ENCODE measurements at places on chromosomes 13 and 19. TPM values are rescaled to one million over a fixed set of nuclear protein-coding genes. Genes with fewer than 3 reads are reported as not detected.

The PRODH2 gene
- total RNA-seq = not detected

The NLRP11 gene
- 0.22 TPM for total RNA-seq

The RHPN2 gene
- 63.6 TPM for total RNA-seq

The WDR87 gene
- total RNA-seq = not detected

The IGFL3 gene
- not detected for total RNA-seq

The SLC7A10 gene
- total RNA-seq = not detected

The SMIM44 gene
- total RNA-seq = not detected

The TRMT1 gene
- 40.2 TPM for total RNA-seq

The IRGC gene
- not detected for total RNA-seq

The SPIB gene
- 1.2 TPM for total RNA-seq

The ZNF558 gene
- 13.2 TPM for total RNA-seq

The ZNF98 gene
- not detected for total RNA-seq

The SIGLECL1 gene
- total RNA-seq = not detected

The TDRD12 gene
- 0.17 TPM for total RNA-seq

The TMEM143 gene
- 14.8 TPM for total RNA-seq

DNA sequence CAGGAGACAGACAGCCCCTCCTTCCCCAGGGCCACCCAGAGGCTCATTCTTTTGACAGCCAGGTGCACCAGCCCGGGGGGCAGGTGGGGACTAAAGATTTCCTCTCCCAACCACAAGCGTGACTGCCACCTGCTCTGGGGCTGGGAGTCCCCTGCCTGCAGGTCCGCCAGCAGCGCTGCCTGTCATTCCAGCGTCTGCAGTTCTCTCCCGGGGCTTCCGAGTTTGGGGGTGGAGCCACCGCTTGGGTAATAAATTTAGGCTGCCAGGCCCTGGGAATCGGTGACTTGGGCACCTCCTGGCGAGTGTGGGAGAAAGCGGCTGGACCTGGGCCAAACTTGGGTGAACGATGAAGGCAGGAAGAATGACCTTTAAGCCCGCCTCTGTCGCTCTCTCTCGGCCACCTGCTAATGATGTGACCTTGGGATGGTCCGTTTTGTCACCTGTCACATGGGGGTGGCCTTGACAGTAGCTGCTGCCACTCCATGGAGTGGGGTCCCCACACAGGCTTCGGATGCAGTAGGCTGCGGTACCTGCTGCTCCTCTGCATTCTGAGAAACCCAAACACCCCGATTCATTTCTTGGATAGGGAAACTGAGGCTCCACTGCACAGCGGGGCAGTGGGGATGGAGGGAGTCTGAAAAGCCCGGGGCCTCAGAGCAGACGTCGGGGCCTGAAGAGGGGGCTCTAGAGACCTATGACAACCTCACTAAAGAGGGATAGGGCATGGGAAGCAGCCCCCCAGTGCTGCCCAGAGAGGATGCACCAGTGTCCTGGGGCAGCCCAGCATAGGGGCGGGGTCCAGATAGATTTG is 12.8 kb downstream of the FUT6 start:
- DNase-seq = peak; percentile 58

GRCh38 chr19:49890349-49891311 is 6.1 kb downstream of the IL4I1 start:
- no peak for DNase-seq

GRCh38 chr13:44972956-44973581 is 16.2 kb downstream of the NUFIP1 start:
- no peak for DNase-seq

DNA sequence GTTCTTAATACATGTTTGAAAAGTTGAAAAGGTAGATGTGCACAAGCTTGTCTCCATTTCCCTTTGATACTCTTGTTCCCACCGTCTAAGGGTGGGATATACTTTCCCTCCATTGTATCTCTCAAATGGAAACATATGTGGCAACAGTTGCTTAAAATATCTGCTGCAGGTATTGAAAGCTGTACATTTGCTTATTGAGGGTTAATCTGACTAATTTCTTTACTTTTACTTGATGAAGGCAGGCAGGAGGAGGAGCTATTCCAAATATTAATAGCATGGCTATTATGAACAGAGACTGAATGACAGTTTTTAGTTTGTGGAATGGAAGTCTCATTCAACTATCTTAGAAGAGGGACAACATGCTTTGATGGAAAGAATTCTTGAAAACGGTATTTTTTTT is 103.8 kb downstream of the SLC10A2 start:
- DNase-seq = no peak

- DNase-seq = no peak
These were observed 24.9 kb downstream of the PIAS4 start for GRCh38 chr19:4032436-4032835.

DNA sequence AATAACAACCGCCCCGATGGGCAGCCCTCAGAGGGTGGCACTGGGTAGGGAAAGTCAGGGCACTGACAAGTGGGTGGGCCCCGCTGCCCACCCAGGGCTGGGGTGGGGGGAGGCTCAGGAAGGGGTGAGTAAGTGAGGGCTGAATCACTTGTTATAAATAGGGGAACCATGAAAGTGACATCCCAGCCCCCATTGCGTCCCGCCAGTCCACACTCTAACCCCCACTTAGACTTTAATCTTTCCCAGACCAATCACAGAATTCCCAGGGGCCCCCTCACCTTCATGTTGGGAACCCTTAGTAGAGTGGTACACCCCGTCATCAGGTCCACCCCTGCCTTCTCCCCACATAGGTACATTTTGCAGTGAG is 37.0 kb upstream of the NANOS3 start:
- no peak for DNase-seq

DNA sequence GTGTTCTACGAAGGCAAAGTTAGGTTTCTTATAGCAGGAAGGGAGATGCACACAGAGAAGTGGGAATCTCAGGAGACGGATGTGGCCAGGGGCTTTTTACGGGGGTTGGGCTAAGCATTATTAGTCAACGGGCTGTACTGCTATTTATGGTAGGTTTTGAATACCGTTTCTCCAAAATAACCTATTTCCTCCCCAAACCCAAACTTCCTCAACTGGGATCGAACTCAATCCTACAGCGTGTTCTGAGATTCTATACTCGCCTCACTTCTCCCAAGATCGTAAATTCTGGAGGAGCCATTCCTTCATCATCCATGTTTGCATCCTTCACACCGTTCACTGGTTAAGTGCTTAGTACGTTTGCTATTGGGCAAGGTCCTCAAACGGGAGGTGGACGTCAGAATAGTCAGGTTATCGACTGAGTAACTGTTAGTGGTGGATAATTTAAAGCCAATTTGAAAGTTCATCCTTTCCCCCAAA is 1.2 kb upstream of the TRIM13 start:
- DNase-seq = no peak

DNA sequence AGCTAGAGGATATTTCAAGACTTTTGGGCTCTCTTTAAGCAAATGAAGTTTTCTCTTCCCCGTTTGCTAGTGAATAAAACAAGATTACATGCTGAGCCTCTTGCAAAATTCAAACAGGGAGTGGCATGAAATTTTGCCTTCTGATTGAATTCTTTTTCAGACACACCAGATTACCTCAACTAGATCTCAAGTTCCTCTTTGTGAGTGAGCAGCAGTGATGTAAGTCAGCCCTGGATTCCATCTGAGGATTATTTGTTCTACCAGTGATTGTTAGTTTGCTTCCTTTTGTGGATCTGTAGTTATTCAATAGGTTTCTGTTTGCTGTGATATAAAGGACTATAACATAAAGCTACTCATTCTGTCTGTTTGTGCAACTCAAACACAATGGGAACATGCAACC is 407.7 kb downstream of the LMO7 start:
- DNase-seq = no peak

DNA sequence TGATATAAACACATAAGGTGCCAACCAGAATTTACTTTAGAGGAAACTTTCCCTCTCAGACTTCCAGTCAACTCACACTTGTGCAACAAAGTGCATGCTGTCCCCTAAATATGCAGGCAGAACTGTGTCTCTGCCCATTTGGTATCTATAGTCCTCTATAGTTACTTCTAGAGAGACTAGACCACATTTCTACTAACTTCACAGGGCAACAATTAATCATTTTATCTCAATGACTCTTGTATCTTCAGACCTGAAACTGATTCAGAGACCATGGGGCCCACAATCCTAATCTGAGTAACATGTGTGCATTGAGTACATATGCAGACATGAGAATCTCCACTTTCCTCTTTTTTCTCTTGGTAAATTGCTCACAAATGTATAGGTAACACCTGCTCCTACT is 158.1 kb downstream of the ZNF486 start:
- DNase-seq = no peak

DNA sequence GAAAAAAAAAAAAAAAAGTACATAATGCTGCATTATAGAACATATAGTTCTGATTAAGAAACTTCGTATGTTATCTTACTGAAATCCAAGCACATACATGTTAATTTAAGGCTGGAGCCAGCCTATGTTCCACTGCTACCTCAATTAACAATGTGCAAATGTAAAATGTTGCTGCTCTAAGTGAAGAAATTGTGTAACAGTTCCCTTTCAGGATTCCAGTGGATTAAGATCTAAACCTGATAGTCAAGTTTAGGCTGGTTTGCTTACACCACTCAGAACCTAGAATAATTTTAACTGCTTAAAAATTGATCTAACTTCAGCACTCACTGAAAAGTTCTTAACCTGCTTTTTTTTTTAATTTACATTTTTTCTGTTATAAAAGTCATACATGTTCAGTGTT is 4.2 kb downstream of the VPS36 start:
- DNase-seq = no peak

DNA sequence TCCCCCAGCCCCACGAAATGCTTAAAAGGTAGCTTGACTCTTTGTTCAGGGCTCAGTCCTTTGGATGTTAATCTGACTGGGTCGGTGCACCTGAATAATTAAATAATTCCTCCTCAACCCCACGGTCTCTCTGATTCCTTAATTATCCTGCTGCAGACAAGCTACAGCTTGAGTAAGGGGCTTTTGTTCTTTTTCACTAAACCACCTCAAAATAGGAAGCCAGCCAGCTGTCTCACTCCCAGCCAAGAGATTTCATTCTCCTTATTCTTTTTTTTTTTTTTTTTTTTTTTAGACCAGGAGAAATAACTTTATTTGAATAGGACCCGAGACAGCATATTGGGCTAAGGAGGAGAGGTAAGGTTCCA is 7.9 kb upstream of the FCGBP start:
- no peak for DNase-seq

- no peak for DNase-seq
These were observed 814 bp downstream of the S1PR2 start for GRCh38 chr19:10230173-10230860.

- no peak for DNase-seq
These were observed 107.7 kb downstream of the COL4A1 start for GRCh38 chr13:110199046-110199831.

GRCh38 chr13:46129955-46130618 is 25.3 kb upstream of the CPB2 start:
- DNase-seq = no peak

DNA sequence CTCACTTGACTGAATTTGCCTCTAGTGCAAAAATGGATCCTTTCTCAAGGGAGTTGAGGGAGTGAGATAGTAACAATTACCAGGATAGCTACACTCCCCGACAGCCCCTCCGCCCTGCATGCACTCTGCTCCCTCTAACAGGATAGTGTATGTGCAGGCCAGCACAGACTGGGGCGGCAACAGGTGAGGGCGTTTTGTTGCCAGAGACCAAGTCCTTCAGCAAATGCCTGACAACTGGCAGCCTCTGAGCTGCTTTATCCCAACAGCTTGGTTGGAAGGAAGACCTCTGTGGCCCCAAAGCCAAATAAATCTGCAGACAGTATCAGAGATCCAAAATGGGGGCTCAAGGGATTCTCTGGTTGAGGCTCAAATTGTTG is 86.6 kb downstream of the SLC7A1 start:
- no peak for DNase-seq

DNA sequence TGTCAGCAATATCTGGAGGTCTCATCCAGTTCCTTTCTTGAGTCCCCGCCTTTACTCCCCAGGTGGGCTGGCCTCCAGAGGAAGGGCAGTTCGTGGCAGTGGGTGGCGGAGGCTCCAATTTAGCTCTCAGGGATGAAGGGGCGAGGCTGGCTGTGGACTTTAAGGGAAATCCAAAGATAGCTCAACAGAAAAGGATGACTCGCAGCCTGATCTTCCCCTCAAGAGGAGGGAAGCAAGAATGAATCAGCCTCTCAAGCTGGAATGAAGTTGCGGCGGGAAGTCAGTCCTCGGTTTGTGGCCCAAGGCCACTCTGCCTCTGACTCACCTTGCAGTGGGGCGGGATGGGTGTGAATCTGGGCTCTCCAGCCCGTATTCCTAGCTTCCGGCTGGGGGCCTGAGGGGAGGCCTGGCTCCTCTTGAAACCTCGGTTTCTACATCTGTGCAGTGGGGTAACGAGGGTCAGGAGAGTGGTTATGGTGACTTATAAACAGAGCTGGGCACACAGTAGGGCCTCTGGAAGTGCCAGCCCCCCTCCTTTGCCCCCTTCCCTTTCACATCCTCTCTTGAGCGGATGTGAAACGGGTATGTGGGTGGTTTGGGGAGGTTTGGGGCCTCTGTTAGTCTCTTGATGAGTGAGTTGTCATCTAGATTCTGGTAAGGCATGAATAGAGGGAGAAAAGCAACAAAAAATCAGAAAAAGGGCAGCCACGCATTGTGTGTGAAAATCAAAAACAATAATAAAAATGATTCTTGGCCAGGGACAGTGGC is 10.5 kb upstream of the SMG9 start:
- peak; percentile 77 for DNase-seq

GRCh38 chr19:46254776-46255175 is 25.2 kb downstream of the IGFL1 start:
- no peak for DNase-seq

GRCh38 chr19:35756377-35757230 is at the start of gene HSPB6:
TSS of gene HSPB6 (minus strand) at chr19:35757029. CDS start at chr19:35757008, 21 bp downstream.
- DNase-seq = no peak

- no peak for DNase-seq
These were observed 14.6 kb downstream of the MPND start for GRCh38 chr19:4357921-4358326.

GRCh38 chr13:44763615-44764301 is 187.6 kb upstream of the TSC22D1 start:
- DNase-seq = peak; percentile 47

DNA sequence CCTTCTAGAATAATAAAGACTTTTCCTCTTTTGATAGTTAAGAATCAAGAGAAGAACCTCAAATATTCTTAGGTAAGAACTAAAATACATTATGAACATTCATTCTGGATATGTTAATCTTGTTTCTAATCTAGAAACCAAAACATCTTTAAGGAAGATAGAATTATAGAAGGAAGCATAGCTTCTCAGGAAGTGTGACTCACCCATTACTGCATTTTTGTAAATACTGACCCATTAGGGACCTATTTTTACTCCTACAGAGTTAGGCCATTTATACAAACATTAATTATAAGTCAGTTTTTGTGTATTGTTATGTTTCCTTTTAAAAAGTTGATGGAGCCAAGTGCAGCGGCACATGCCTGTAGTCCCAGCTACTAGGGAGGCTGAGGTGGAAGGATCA is 147.1 kb downstream of the NUFIP1 start:
- no peak for DNase-seq

DNA sequence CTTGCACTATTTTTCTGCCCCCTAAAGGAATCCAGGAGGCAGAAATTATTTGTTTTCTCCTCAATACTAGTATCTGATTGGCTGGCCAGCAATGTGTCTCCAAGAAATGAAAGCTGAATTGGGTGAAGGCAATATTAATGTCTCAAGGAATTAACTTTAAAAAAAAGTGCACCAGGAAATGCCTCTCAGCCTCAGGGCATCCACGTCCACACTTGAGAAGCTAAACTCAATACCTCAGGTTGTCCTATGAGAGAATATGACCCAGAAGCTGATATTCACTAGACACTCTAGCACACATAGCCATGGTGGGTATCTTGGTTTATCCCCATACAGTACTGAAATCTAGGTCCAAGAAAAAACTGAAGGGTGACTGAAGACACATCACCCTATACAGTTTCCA is 2.1 kb downstream of the ZNF91 start:
- DNase-seq = no peak

All from Calu3 (cell line).